Stimulated activated CD4-positive, alpha-beta T cell treated with anti-CD3 and anti-CD28 coated beads, TNF-alpha, amount 100 ng/mL, for 4 hours (primary cell): ENCODE measurements at places on chromosomes 2 and 18.

DNA sequence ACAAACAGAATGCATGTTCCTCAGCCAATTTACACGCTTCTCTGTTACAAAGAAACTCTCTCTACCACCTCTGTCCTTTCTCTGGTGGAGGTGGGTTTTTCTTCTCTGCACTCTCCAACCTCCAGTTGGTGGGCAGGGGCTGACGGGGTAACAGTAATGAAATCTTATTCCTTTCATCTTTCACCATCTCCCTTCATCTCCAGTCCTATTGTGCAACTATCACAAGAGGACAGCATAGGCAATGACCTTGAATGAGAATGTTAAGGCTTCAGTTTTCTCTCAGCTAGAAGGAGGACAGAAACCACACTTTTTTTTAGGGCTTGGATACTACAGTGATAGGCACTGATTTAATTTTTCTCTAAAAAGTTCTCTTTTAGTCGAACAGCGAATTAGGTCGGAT, 81.7 kb upstream of the NEUROD1 start:
- DNase-seq: no peak

DNA sequence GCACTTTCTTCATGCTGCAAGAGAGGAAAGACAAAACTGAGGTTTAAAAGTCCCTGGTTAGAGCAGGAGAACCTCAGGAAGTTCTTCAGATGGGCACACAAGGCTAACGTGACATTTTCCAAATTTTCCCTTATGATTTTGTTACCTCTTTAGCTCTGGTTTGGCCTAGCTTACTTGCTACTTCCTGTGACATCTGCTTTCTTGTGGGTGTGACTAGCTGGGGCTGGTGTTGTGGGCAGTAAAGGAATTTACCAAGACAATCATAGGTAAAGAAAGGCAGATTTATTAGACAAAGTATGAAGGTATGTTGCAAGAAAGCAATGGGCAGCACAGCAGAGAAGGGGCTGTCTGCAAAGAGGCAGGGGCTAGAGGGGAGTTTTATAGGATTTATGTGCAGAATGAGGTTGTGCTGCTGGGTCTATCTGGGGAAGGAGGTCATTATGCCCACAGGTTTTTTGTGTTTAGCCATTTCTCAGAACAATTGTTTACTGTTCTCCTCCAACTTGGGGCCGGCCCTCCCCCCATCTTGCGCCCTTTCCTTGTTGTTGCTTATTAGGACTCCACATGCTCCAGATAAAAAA, 6.7 kb upstream of the TNP1 start:
- no peak for DNase-seq

GRCh38 chr2:19786408-19787058, 115.2 kb downstream of the TTC32 start:
- no peak for DNase-seq

DNA sequence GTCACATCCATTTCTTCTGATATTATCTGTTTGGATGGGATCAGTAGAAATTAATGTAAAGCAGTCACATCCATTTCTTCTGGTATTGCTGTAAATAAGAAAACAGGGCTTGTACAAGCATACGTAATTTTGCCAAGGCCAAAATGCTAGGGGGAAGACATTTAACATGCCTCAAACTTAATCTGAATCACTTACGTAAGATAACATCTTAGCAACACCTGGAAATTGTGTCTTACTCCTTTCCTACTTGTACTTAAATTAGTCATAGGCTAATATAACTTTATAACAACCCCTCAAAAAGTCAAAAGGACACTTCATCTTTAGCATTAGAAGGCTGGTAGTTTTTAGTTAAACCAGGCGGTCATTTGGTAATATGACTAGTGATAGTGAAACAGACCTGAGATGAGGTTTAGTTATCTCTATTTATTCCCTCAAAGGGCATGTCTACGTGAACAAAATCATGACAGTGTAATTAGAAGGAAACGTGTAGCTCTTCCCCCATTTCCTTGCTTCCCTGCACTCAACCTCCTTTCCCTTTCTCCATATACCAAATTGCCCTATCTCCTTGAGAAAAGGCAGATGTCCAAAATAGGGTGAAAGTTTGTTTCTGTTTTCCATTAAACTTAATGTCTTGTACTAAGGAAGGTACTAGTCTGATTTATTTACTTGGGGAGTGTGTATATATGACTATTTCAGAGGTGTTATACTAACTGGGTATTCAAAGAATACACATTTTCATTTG, 99.3 kb upstream of the FZD5 start:
- DNase-seq: no peak

DNA sequence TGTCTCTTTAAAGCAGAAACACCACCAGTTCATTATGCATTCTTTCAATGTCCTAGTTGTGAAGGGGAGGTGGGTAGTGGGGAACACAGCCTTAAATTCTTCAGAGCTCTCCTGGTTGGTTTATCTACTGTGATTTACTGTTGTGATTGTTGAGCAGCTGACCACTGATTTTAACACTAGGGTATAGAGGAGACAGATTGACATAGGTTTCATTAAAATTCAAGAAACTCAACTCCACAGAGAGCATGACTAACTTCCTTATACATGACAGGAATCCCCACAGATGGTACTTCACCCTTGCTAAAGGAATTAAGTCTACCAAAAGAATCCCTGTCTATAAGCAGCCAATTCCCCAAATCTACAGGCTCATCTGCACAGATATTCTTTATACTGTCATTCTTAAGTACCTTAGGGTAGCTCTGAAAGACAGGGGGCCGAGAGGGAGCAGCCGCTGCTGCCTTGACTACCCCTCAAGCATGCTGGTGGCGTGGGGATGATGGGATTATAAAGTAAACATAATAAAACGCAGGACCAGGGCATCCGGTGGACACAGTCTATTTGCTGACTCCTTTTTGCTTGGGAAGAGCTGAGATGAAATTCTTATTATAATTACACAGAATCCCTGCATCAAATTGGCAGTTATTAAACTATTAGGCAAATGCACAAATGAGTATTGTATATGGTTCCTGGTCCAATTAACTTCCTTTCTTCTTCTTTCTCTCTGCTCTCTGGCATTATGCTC, 1377.6 kb upstream of the PIK3C3 start:
- DNase-seq: no peak

- no peak for DNase-seq
Observed at GRCh38 chr18:74914648-74915047, 294.3 kb downstream of the PTGR3 start.

- no peak for DNase-seq
Observed at GRCh38 chr18:48171490-48172188, 237.5 kb downstream of the ZBTB7C start.

GRCh38 chr2:203659331-203660049, 46.9 kb upstream of the CD28 start:
- DNase-seq: no peak

- DNase-seq: no peak
Observed at GRCh38 chr2:148486655-148487054, 157.9 kb upstream of the EPC2 start.

DNA sequence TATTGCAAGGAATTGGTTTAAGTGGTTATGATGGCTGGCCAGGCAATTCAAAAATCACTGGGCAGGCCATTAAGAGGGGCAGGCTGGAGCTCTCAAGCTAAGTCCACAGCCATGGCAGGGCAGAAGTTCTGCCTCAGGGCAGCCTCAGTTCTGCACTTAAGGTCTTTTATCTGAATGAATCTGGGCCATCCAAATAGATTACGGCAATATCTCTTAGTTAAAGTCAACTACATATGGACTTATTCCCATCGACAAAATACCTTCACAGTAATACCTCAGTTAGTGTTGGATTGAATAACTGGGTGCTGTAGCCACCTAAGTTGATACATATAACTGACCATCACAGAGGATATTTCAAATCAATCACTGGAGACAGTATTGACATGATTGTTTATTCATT, 904.8 kb downstream of the MBD2 start:
- DNase-seq: no peak

DNA sequence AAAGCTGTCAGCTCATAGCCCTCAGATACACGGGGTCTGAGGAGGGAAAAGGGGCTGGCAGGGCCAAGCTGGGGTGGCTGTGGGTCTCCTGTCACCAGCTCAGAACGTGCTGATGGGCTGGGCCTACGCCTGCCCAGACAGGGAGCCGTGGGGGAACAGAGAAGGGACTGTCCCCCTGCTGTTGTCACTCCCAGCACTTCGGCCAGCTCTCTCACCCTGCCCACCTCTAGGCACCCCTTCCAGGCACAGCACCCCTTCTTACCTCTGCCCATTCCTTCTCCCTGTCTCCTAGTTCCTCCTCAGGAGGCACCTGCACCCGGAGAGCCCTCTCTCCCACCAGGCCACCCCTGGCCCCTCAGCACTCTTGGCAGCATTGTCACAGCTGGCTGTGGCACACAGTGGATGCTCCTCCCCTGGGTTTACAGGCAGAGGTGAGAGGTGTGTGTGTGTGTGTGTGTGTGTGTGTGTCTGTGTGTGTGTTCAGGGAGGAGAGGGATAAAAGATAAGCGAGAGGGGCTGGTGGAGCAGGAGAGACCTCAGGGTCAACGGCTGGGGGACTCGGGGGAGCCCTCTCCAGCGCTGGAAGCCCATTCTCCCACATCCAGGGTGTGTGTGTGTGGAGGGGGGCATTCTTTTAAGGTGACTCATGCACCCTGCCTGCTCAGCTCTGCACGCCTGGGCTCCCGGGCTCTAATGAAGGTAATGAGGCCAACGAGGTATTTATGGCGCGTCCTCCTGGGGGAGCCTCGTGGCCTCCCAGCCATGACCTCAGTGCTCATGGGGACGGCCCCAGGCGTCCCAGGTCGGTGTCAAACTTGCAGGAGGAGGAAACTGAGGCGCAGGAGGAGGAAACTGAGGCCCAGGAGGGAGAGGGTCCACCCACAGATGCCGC, 66.1 kb upstream of the SMAD7 start:
- DNase-seq: no peak

DNA sequence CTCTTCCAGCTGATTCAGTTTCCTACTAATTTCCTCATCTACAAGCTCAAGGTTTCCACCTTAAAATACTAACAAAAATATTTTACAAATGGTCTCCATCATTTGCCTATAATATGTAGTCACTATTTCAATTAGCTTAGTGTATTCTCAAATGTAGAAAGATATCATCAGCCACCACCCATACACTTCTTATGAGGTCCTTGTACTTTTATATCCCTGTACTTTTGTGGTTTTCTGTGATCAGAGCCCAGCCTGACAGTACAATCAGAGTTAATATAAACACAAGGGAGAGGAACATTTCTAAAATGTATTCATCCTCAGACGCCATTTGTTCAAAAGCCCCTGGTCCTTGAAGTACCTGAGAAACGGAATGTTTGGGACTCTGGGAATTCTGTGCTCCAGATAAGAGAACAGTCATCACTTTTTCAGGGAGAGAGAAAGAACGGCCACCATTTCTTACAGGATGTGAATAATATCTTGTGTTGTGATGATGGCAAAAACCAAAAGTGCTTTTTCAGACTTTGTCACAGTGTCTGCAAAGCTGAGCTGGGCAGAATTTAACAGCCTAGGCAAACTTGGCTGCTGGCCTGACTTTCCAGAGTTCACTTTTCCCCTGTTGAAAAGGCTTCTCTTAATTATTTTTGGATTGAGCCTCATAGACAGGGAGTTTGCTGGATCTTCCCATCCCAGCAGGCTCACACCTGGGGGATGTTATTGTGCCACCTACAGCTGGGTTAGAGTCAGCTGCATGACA, 361.7 kb upstream of the ACVR2A start:
- no peak for DNase-seq

- no peak for DNase-seq
Observed at GRCh38 chr18:48791636-48792105, 159.1 kb downstream of the SMAD7 start.

DNA sequence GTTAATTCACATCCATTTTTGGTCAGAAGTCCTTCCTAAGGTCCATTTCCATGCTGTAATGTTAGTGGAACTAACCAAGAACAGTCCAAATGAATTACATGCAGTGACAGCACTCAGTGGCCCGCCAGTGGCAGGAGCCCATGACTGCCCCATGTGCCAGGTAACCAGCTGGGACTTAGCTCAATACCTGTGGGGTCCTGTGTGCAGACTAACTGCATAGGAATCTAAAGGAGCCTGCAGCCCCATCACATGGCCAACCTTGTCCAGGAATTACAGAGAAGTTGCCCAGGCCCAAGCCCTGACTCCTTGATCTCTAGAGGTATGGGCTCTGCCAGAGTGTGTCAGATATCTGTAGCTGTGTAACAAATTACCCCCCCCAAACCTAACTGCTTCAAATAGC, 35.4 kb upstream of the GPR17 start:
- no peak for DNase-seq

DNA sequence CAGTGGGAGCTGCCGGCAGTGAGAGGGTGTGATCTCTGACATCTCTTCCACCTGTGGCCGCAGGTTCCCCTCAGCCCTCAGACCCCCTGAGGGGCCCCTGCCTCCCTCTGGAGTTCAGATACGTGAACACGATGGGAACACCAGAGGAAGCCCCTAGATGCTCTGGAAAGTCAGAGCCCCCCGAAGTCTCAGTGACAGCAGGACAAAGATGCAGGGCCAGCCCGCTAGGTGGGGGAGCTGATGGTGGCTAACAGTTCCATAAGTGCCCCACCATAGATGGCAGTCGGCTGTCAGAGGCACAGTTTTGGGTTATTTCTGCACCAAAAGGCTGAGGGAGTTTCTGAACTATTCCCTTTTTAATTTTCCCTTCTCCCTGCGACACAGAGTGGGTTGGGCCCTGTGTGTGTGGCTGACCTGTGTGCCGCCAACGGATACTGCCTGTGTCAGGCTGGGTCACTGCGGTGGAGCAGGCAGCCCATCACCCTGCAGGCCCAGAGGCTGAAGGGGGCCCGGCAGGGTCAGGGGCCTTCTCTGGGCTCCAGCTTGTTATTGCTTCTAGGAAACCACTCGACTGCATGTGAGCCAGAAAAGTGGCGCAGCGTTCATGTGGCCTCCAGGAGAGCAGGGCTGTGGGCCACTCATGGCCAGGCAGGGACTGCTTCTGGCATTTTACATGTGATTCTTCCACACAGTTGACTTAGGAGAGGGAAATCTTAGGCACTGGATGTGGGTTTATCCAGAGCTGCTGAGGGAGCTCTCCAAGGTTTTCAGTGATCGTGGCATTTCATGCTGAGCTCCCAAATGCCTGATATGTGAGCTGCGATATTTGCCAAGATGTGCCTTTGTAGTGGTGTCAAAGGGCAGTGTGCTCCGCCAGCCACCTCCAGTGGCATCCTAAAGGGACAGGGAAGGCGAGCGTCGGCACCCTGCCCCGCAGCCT, 225.1 kb downstream of the SH3RF3 start:
- no peak for DNase-seq

GRCh38 chr2:178629463-178629862, 149.2 kb downstream of the PLEKHA3 start:
- DNase-seq: no peak

DNA sequence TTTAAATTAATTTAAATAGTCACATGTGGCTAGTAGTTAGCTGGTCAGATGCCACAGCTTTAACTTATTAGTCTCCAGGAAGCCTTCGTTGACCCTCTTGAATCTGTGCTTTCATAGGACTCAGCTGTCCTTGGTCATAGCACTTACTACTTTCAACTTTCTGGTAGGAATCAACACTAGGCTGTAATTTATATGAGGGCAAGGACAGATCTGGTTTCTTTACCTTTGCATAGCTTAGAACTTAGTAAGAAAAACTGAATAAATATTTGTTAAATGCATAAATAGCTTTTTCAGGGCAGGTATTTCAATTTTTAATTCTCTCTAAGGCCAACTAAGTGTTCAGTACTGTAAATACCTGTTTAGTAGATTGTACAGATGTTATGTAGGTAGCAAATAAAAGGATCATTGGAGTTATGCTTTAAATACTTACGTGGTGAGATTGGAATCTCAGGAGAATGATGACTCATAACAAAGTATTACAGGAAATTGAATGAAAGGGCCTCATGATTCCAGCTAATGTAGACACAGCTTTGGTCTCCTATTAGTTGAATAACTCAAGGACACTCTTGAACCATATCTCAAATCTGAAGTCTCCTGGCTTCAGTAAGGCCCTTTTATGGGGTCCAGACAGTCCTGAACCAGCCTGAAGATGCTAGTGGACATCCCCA, 2.6 kb downstream of the CLIP4 start:
- DNase-seq: no peak
